ENCODE measurements at places on chromosomes 12 and 14.
A peak's percentile ranks its signal among the peaks of the same experiment; 100 is the strongest.

DNA sequence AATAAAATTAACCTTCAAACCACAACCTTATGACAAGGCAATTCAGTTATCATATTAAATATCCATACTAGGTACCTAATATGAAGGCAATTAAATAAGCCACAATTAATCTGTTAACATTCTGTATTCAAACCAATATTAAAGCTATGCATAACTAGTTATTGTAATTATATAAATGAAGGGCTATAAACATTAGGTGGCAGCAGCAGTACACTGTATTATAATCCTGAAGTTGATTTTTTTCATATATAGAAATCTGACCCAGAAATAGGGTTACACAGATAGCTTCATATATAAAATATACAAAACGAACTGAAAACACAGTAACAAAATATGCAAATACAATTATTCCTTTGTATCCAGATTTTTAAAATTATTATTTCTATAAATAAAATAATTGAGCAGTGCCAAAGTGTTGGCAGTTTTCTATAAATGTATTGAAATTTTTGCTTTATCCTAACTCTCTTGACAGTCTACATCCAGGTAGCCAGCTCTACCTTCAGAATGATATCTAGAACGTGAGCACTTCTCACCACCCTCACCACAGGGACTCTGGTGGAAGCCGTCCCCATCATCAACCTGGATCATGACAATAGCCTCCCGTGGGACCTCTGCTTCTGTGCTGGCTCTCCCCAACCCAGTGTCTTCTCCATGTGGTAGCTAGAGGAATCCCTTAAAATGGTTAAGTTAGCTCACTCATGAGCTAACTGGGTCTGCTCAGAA lies 136.2 kb downstream of the MED13L start:
- no peak for DNase-seq

DNA sequence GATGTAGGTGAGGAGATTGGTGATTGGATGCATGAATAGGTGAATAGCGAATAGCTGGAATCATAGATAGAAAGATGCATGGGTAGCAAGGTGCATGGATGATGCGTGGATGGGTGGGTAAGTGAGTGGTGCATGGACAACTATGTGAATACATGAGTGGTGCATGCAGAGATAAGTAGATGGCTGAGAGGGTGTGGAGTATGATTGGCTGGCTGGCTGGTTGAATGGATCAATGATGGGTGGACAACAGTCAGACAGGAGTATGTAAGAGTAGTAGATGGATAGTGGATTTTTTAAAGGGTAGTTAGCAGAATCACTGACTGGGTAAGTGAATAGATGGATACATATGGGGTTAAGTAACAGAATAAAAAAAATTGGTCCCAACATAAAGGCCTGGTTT lies 33.9 kb downstream of the SERPINA3 start:
- no peak for DNase-seq

- no peak for DNase-seq
Observed at GRCh38 chr12:34402899-34403705, 380.8 kb downstream of the ALG10 start.

GRCh38 chr12:57523706-57524614 lies 1.3 kb downstream of the MBD6 start:
- DNase-seq: no peak

- DNase-seq: peak; percentile 49
Observed at GRCh38 chr14:23115039-23115731, 3.9 kb downstream of the CEBPE start.

DNA sequence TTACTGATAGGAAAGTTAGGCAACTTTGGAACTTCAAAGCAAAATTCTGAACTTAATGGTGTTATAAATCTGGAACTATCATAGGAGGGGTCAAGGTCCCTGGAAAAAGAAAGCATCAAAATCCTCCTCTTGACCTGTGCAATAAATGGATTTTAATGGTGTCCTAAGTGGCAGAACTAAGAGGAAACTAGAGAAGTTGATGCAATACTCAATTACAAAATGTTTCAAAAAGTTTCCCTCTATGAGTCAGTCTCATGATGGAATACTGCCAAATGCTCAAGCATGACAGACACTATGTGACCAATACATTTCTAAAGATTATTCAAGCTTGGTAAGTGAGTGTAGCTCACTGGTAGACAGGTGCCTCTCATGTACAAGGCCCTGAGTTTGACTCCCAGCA lies 47.7 kb upstream of the ERGIC2 start:
- no peak for DNase-seq

DNA sequence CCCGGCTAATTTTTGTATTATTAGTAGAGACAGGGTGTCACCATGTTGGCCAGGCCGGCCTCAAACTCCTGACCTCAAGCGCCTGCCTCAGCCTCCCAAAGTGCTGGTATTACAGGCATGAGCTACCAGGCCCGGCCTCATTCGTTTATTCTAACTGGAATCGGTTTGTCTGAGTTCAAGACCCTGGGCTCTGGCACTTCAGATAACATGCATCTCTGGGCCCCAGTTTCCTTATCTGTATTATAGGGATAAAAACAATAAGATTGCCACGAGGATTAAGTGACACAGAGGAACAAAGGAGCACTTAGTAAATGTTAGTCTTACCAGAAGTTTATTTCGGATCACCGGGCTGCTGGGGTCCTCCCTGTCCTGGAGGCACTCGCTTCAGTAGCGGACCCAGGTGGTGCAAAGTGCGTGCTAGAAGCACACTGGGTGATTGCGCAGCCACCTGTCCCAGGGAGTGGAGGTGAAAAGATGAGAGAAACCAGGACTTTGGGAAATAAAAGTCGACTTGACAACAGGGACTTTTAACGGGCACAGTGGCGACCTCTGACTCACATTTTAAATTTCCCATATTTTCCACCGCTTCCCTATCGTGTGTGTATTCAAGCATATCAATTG lies 37.5 kb downstream of the ACACB start:
- DNase-seq: no peak

DNA sequence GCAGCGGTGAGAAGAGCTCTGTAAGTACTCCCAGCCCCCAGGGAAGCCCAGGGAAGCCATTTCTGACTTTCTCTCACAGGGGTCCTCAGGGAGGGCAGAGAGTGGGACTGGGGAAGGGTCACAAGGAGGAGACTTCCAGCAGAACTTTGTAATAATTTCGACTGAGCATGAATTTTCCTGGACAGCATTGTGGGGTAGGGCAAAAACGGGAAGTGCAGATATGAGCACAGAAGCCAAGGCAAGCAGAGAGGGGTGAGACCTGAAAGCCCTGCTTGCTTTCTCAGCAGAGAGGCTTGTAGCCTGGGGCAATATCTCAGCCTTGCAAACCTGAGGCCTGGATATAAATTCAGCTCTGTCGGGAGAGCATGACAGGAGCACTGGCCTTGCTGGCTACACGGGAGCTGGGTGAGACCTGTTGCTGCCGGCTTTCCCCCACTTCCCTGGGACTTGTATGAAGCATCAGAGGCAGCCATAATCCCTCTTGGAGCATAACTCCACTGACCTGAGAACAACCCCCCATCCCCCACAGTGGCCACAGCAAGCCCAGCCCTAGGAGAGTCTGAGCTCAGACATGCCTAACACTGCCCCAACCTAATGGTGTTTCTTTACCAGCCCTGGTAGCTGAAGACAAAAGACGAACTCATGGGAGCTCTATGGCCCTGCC lies 9.8 kb upstream of the IQSEC3 start:
- DNase-seq: no peak

DNA sequence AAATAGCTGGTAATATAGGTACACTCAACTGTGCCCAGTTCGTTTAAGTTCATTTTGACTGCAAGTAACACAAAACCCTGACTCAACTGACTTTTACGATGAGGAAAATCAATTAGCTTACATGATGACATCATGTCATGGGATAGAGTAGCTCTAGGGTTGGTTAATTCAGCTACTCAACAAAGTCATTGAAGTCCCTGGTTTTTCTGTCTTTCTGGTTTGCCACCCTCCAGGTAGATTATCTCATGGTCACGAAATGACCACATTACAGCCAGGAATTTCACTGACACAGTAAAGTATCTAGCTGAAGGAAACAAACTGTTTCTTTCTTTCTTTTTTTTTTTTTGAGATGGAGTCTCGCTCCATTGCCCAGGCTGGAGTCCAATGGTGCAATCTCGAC lies 68.5 kb upstream of the FUT8 start:
- DNase-seq: no peak

DNA sequence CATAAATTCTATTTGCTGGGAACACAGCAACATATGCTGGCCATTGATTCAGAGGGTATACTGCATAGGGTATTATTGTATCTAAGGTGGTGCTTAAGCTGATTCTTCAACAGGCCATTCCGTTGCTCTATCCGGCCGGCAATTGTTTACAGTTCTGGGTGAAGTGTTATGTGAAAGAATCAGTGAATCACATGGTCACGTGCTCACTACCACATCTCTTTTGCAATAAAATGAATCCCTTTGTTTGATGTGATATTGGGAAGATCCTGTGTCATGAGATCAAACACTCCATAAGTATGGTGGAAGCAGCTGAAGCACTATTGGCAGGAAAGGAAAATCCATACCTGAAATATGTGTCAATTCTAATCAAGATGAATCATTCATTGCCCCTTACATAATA lies 7.6 kb upstream of the USP15 start:
- DNase-seq: no peak

GRCh38 chr14:60658211-60658690 lies 9.0 kb upstream of the SIX1 start:
- no peak for DNase-seq

- peak; percentile 14 for DNase-seq
Observed at GRCh38 chr12:96136725-96137378, 57.3 kb upstream of the ELK3 start.

DNA sequence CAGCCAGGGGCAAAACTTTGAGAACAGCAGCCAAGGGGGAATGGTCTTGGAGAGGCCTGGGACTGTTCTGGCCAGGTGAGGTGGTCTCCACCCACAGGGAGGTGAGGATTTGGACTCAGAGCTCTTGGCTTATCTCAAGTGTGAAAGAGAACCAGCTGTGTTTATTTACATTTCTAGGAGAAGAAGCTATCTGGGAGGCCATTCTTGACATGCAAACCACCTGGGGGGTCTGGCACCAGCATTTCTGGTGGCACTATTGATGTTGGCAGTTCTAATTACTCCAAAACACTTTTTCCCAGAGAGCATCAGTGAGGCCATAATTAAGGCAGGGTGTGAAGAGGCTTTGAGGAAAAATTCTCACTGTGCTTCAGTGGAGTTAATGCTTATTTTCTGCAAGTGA lies 95.1 kb downstream of the CAND1 start:
- DNase-seq: no peak

GRCh38 chr14:56494167-56494566 lies 85.4 kb upstream of the TMEM260 start:
- DNase-seq: no peak

DNA sequence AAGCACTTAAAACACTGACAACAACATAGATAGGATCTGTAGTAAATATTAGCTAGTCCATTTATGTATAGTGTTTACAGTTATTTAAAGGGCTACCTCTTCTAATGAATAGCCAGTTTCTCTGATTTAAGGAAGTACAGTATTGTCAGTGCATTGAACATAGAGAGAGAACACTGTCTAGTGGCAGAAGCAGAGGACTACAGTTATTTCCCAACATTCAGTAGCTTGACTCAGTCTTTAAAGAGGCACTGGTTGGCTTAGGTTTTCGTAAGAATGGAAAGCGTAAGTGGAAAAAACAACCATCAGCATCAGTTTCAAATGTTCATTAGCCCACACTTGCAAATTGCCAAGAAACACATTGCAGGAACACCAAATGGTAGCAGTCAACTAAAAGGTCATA lies 125.0 kb upstream of the HMGA2 start:
- DNase-seq: peak; percentile 15

- DNase-seq: no peak
Observed at GRCh38 chr12:50660425-50660822, 103.5 kb upstream of the ATF1 start.

- DNase-seq: peak; percentile 69
Observed at GRCh38 chr14:88975043-88975830, 150.8 kb downstream of the TTC8 start.

- peak; percentile 80 for DNase-seq
Observed at GRCh38 chr14:103628221-103628683, 759 bp upstream of the KLC1 start.

DNA sequence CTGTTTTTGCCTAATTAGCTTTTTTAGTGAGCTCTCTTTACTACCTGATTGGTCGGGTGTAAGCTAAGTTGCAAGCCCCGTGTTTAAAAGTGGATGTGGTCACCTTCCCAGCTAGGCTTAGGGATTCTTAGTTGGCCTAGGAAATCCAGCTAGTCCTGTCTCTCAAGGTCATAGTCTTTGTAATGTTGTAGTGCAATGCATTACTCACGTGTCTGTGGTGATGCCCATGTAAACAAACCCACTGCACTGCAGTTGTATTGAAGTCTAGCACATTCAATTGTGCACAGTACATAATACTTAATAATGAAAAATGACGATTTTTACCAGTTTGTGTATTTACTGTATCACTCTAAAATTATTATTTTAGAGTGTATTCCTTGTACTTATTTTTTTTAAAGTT lies 335.5 kb downstream of the NUAK1 start:
- DNase-seq: no peak

DNA sequence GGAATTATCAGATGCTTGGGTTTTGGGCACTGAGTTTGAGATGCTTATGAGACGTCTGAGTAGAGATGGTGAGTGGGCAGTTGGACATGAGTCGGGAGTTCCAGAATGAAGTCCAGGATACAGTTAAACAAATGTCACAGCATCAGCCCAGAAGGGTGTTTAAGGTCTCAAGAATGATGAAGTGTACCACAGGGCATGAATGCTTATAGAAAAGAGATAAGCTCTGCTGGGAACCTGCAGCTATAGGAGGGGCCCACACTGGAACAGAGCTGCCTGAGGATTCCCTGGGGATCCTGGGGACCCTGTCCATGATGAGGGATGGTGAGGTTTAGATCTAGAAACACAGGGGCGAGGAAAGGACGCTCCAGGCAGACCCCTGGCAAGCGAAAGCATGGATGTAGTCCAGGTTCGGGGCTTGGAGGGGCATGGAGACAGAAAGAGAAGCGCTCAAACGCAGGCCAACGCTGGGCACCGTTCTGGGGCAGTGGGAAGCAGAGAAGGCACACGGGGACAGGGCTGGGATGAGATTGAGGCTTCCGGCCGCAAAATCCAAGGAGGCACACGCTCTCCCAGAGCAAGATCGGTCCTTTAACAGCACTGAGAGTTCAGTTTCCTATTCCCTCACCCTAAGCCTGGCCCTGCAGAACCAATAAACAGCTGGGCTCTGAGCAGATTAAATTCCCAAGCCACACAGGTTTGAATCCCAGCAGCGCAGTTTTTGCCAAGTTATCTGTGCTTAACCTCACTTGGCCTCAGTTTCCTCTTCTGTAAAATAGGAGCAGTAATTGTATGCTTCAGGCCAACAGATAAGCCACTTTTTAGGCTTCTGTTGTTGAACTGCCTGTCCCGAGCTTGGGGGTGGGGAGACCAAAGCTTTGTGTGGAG lies 52.9 kb downstream of the EID3 start:
- no peak for DNase-seq

DNA sequence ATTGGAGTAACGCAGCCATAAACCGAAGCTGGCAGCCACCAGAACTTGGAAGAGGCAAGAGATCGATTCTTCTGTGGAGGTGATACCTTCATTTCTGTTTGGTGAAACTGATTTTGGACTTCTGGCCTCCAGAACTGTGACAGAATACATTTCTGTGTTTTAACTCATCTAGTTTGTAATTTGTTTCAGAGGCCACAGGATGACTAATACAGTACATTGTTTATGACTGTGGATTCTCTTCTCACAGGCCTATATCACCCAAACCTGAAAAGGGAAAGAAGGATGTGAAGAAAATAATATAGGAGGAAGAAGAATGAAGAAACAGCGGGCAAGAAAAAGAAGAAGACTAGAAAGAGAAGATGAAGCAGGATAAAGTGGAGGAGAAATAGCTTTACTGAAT lies 263.8 kb upstream of the DIO2 start:
- no peak for DNase-seq

- peak; percentile 61 for DNase-seq
Observed at GRCh38 chr14:20986811-20987210, 3.0 kb upstream of the METTL17 start.

- DNase-seq: no peak
Observed at GRCh38 chr12:82930301-82930700, 243.6 kb downstream of the TMTC2 start.
